A172 (cell line): ENCODE measurements at places on chromosomes 4 and X.

GRCh38 chr4:39621582-39621981, 17.1 kb downstream of the SMIM14 start:
- DNase-seq: peak; percentile 79

DNA sequence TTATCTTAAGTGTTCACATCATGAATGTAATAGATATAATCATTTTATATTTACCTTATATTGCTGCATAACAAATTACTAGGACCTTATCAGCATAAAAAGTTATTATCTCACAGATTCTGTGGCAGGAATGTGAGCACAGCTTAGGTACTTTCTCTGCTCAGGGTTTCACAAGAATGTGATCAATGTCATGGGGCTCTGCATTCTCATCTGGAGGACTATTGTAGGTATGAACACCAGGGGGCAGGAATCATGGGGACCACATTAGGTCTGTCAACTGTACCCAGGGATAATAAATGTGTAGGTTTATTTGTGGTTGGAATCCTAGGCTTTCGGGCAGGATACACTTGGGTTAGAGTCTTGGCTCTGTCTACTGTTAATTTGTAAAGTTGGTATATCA, 519.2 kb downstream of the ARAP2 start:
- no peak for DNase-seq

- no peak for DNase-seq
Measured at GRCh38 chrX:136674270-136674985, 26.5 kb downstream of the CD40LG start.

GRCh38 chr4:4521136-4521535, 20.7 kb downstream of the STX18 start:
- DNase-seq: no peak

DNA sequence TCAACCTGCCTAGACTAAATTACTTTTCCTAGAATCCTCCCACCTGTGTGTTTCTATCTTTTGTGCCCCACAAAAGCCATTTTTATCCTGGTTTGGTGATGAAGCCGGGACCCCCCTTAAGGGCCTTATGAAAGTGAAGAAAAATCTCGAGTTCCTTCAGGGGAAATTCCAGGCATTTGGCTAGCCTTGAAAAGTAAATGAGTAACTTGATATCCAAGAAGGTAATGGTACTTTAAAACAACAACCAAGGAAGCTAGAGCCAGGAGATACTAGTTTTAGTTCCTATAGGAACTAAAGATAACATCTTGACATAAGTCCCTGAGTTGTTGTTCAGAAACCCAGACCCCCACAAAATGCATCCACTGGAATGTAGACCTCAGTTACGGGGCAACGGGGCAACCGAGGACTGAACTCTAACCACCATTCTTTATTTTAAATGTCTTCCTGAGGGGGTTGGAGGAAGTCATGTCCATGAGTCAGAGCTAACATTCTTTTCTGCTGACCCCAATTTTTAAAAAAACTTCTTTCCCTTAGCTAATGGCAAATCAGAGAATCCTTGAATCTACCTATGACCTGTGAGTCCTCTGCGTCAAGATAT, 73.9 kb downstream of the VCX3A start:
- no peak for DNase-seq

DNA sequence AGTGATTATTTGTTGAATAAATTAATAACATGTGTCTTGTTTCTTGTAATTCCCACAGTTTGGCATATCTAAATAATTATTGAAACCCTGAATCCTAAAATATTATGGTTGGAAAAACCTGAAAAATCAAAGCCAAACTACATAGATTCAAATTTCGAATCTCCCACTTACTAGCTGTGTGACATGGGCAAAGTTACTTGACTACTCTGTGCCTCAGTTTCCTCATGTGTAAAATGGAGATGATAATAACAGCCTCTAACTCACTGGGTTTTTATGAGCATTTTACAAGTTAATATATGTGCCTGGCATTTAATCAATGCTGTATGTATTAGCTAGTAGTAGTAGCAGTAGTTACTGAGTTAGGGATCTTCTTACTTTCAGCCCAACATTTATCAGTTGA, 34.6 kb upstream of the BRS3 start:
- DNase-seq: no peak

DNA sequence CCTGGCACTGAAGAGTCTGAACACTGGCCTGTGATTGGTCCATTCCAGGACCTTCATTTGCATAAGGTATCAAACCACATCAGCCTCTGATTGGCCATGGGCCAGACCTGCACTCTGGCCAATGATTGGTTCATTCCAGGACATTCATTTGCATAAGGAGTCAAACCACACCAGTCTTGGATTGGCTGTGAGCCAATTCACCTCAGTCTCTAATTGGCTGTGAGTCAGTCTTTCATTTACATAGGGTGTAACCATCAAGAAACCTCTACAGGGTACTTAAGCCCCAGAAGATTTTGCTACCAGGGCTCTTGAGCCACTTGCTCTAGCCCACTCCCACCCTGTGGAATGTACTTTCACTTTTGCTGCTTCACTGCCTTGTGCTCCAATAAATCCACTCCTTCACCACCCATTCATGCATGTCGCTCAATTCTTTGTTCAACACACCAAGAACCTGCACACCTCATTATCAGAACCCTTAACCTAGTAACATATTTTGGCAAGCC, 14.2 kb upstream of the HERC5 start:
- no peak for DNase-seq

- DNase-seq: no peak
Measured at GRCh38 chr4:176334066-176334465, 14.3 kb downstream of the SPCS3 start.

- DNase-seq: no peak
Measured at GRCh38 chr4:24765376-24765988, 29.9 kb upstream of the SOD3 start.

DNA sequence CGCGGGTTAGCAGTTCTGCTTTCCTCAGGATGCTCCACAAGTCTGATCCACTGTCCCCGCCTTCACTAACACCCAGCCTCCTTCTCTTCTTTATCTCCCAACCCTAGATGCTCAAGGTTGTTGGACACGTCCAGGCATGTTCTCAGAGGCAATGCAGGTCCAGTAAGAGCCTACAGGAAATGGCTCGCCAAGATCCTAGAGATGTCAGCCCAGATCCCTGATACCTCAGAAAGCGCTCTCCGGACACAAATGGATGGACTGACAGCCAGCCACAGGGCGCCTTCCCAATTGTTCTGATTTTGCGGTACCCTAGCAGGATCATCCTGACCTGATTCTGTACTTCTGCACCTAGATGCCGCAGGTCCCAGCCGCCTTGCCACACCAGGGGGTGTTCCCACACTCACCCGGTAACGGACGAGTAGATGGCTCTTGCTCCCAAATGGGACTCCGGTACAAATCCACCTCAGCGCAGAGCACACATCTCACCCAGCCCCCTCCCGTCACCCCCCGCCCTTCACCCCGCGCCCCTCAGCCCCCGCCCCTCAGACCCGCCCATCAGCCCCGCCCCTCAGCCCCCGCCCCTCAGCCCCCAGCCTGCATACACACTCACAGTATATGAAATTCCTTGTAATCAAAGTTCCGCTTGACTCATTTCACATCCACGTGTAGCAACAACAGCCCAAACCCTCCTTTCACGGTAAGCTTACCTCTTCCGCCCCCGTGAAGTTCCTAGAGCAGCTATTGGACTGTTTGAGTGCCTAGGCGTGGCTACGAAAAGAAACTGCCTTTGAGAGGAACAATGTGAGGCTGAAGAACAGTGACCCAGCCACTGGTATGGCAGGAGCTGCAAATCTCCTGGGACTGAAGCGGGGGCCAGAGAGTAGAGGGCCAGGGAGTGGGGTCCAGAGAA, at the start of gene EDA2R:
Gene EDA2R (minus strand): TSS at position 488 of the 910 bp plus-strand sequence. CDS start 23,058 bp downstream, outside the sequence.
- peak; percentile 87 for DNase-seq

- DNase-seq: no peak
Measured at GRCh38 chr4:94743838-94744237, 13.9 kb upstream of the BMPR1B start.

GRCh38 chr4:138826754-138827153, 188.8 kb upstream of the NOCT start:
- no peak for DNase-seq

DNA sequence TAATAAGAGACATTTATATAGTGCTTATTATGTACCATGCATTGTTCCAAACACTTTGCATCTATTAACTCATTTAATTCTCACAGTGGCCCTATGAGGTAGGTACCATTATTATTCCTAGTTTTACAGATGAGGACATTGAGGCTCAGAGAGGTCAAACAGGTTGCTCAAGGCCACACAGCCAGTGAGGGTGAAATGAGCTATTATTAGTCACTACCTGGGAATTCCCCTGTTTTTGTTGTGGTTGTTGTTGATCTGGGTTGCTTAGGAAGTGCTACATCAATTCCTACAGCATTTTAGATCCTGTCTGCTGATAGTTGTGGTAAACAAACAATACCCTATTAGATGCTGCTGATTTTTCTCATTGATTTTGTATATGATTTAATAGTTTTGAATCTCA, 41.2 kb downstream of the APLN start:
- DNase-seq: no peak

DNA sequence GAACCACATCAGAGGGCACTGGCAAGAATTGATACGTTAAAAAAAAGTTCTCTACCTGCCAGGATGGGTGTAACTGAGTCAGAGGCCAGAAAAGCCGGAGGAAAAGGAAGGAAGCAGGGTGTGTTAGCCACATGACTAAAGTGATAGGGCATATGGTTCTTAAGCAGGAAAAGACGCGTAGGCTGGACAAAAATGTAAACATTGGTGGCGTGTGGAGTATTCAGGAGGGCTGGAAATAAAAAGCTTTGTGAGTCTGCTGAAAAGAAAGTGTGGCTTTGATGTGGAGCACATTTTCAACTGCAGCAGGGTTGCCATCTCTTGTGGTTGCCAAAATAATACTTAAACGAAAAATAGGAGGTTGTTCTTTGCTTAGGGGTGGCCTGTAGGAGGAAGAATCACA, 186.5 kb upstream of the RPL34 start:
- no peak for DNase-seq

DNA sequence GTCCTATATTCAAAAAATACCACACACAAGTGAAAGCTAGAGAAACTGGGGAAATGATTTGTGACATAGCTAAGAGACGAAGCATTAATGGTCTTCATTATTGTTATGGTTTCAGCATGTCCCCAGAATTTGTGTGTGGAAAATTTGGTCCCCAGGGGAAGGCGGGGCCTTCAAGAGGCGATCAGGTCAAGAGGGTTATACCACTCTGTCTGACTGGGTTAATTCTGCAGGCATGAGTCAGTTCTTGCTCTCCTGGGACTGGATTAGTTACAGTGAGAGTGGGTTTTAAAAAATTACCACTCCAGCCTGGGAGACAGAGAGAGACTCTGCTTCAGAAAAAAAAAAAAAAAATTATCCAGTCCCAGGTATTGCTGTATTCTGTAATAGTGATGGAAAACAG, 2.1 kb upstream of the MTNR1A start:
- peak; percentile 67 for DNase-seq
